T follicular helper cell (primary cell): ENCODE measurements at places on chromosomes 1 and 21.

- DNase-seq = no peak
Measured at GRCh38 chr21:35153671-35154070, 104.6 kb upstream of the RUNX1 start.

DNA sequence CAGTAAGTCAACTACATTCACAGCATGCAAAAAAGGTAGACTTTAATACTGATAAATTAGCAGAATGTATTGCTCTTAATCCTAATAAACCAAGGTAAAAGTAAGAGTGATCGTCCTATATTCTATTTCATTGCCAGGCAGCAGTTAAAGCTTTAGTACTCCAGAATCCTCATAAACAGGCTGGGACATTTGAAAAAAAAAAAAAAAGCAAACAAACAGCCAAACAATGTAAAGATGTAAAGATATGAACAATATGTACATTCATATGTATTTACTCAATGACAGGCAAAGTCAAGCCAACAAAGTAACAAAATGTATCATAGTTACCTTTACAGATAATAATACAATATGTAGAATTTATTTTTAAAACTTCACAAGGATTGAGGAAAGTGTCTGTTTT, 383.6 kb downstream of the COL11A1 start:
- DNase-seq = no peak

DNA sequence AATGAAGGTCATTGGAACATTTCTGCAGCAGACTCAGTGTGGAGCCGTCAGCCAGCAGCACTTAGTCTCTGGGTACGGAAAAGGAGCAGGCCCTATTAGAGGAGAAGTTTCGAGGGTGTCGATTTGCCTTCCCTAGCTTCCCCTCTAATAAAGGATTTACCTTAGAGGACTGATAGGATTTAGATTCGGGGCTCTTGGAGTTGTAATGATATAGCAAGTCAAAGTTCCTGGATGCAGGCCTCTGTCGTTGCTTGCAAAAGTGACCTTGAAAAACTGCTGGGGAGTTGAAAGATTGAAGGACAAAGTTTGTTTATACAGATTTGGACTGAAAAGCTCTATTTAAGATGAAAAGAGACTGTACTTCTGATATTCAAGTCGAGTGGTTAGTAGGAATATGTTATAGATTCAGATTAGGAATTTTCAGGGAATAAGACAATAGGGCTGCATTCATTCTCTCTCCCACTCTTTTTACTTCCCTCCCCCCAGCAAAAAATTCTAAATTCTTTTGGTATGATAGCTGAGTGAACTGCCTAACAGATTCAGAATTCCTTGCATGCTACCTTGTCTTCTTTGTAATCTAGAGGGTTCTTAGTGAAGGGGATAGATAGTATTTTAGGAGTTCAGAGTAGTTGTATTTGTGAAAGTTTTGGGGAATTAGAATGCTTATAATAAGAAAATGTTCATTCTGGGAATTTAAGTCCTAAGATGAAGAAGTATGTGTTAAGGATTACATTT, 19.2 kb downstream of the NFYC start:
- DNase-seq = no peak

DNA sequence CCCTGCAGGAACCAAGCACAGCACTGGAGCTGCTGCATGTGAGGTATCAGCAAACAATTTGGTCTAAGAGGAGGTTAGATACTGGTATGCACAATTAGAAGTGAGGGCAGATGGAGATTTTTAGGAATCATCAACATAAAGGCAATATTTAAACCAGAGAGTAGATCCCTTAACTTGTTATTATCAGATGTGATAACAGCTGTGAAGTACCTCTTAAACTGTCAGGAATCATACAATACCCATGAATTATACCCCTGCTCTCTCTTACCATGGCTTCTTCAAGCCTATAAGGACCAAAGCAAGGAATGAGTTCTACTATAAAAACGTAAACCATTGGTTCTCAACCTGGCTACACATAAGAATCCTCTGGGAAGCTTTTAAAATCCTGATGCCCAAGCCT, 3.9 kb downstream of the BCAR3 start:
- DNase-seq = no peak

- no peak for DNase-seq
Measured at GRCh38 chr1:15406614-15407559, 2.8 kb upstream of the EFHD2 start.

GRCh38 chr1:162373541-162374260, 3.0 kb downstream of the SPATA46 start:
- DNase-seq = no peak

DNA sequence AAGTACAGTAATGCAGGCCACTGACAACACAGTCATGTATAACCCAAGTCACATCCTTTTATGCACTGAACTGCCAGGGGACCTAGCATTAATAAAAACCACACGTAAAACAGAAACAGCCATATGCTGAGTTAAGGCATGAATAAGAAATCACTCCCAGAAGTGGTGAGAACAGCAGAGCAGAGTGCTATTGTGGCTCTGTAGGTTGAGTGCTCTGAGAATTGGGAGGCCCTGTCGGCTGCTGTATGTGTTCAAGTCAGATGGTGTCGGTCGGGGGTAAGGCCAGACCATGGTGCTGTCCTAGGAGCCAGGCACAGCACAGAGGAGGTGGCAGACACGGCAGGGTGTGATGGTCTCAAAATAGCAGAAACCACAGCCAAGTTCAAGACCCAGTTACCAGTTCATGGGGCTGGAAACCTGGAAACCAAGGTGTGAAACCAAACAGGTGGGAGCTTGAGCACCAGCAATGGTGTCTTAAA, 126.6 kb upstream of the COA6 start:
- DNase-seq = no peak

DNA sequence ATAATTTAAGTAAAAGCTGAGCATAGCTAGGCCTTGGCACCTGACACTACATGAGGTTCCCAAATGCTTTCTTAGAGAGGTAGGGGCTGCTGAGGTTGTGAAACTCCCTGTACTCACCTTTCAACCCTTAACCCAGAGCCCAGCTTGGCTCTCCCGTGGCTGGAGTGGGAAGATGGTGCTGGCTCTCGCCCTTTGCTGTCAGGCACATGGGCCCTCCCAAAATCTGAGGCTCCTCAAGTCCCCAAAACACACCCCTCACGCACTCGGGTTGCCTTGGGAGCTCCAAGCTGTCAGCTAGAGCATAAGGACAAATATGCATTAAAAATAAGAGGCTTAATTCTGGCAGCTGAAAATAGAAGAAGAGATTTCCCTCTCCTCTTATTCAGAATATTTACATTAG, 46.7 kb upstream of the PLPPR4 start:
- no peak for DNase-seq

DNA sequence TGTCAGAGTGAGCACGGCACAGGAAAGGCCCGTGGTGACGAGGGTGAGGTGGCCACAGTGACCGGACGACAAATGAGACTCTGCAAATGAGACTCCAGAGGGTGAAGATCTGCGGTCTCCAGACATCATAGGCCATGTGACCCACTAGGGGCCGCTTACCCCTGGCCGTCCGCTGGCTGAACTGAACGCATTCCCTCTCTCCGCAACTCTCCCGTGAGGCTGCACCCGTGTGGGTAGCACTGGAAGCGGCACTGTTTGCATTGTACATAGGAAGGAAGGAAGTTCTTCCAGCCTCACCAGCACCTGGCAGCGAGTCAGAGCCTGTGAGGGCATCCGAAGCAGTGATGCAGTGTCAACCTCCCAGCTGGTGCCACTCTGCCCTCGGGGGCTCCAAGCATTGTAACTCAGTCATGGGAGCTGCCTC, 23.6 kb upstream of the SPSB1 start:
- DNase-seq = no peak

DNA sequence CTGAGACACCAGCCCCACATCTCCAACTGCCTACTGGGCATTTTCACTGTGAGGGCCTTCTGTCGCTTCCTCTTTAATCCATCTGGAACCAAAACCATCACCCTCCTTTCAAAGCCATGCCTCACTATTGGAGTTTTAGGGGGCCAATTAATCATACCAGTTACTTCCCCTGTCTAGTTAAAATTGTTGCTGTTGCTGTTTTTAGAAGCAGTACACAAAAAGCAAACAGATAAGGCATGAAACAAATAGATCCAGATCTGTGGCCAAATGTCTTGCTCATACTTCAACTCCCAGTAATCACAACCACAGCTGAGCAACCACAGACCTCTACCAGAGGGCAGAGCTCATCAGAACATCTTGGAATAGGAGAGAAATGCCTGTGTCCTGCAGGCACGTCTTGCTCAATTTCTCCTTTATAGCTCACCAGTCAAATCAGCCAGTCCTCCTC, 133.8 kb upstream of the C1orf105 start:
- DNase-seq = no peak

DNA sequence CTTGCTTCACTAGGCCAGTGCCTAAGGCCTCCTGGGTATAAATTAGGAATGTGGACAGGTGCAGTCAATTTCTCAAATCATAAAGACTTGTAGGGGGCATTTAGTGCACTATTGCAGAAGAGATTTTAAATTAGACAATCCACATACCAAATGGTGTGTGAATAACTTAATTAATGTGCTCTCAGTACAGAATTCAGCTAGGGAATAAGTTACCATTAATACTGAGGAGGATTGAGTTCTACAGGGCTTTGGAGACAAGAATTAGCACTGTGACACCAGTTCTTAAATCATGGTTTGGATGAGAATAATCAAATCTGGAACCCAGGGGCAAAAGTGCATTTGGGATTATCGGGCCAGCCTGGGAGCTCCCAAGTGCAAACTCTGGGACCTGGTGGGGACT, 1.7 kb downstream of the SYPL2 start:
- no peak for DNase-seq

DNA sequence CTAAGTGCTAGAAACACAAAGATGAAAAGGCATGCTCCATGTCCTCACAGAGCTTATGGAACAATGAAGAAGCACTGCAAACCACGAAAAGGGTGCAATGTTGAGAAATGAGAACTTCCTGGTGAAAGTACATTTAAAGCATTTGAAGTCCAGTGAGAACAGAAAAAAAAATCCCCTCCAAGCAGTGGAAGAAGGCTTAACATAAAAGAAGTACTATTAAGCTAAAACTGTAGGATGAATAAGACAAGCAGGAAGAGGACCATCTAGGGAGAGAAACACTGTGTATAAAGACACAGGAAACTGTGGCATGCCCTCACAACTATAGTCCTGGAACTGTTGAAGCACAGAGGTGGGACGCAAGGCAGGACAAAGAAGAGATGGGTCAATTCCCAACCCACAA, 10.0 kb downstream of the TP53BP2 start:
- no peak for DNase-seq

- DNase-seq = no peak
Measured at GRCh38 chr1:182596934-182597333, 7.3 kb downstream of the RGS16 start.

GRCh38 chr1:160309185-160309557, 24.2 kb upstream of the PEX19 start:
- no peak for DNase-seq

DNA sequence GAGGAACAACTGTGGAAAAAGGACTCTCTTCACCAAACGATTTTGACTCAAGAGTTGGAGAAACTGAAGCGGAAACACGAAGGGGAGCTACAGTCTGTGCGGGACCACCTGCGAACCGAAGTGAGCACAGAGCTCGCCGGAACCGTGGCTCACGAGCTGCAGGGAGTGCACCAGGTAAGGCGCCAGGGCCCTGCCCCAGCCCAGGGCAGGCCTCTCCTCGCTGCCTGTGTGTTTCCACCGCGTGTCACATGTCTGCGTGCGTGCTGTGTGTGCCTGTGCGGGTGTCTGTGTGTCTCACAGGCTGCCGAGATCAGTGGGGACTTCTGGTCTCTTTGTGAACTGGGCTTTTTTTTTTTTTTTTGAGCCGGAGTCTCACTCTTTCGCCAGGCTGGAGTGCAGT, 43.0 kb downstream of the PCNT start:
- no peak for DNase-seq

DNA sequence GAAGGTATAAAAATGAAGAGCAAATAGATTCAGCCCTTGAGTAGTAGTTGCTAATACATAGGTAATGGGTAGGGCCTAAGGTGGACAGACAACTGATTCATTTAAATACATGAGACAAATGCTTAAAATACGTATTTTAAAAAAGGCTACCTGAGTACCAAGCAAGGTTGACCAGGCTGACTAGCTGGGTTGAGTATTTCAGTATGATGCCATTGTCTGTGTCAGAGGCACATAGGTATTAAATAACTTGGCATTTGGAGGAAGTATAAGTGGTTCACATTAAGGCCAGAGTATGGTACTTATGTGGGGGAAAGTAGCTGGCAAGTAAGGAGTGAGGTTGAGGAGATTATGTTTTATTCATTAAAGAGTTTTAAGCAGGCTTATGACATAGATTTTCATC, 19.4 kb downstream of the NEK7 start:
- DNase-seq = no peak

GRCh38 chr1:100773444-100773843, 53.9 kb downstream of the VCAM1 start:
- no peak for DNase-seq

GRCh38 chr1:29237852-29238619, 1.7 kb downstream of the PTPRU start:
- no peak for DNase-seq

- no peak for DNase-seq
Measured at GRCh38 chr1:111252786-111253185, 25.3 kb downstream of the CHI3L2 start.

DNA sequence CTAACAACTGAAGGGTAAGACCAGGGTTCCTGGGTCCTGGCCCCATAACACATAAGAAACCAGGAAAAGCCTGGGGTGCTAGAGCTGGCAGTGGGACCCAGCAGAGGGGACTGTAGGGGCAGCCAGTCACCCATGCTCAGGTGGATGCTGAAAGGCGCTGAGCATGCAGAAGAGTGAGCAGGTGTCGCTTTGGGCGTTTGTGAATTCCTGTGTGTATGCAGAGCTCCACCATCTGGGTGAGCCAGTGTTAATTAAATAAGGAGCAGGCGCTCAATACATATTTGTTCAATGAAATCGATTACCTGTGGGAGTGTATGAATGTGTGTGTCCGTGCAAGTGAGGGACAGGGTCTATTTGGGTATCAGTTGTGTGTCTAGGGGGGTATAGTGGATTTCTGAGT, 499 bp downstream of the C1QA start:
- DNase-seq = no peak

GRCh38 chr1:203612932-203613682, 13.5 kb upstream of the ATP2B4 start:
- no peak for DNase-seq

GRCh38 chr1:192086644-192087043, 71.6 kb upstream of the RGS18 start:
- no peak for DNase-seq

- no peak for DNase-seq
Measured at GRCh38 chr1:196677781-196678509, 26.1 kb downstream of the CFH start.

GRCh38 chr1:37020653-37021277, 13.6 kb downstream of the GRIK3 start:
- DNase-seq = no peak

GRCh38 chr1:166855558-166855957, 16.3 kb downstream of the POGK start:
- DNase-seq = no peak

DNA sequence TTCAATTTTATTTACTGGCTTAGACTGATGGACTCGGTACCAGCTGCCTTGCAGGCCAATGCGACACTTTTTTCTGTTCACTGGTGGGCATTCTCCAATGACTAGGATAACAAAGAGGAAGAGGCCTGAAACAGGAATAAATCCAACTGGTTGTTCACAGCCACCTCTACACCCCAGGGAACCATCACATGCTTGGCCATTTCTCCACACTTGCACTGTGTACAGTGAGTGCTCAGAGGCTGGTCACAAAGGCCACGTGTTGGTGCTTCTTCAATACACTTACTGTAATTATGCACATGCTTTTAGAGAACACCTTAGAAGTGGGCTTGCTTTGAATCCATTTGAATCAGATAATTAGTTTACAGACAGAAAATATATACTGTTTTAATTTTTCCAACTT, 113.4 kb downstream of the FAM78B start:
- DNase-seq = no peak
